CD4-positive, alpha-beta T cell treated with Interleukin-2 at 100 ng/mL for 4 hours (primary cell): ENCODE measurements at places on chromosomes 7 and 10.

- no peak for DNase-seq
Measured at GRCh38 chr7:30563326-30563942, 31.2 kb upstream of the GARS1 start.

DNA sequence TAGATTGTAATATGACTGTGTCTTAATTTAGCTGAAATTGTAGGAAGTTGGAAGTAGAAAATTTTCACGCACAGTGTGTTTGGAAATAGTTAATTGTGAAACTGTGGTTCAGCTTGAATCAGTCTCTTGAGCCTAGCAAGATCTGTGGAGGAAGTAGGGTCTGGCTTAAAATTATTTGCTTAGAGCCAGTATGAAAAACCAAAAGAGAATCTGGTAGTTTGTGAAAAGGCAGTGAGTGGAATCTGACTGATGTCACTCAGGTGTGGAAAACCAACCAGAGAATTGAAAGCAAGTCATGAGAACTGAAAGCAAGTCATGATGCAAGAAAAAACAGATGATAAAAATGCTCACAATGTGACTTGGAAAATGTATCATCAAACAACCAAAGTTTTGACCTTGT is 11.5 kb downstream of the LIPJ start:
- DNase-seq, result no peak

DNA sequence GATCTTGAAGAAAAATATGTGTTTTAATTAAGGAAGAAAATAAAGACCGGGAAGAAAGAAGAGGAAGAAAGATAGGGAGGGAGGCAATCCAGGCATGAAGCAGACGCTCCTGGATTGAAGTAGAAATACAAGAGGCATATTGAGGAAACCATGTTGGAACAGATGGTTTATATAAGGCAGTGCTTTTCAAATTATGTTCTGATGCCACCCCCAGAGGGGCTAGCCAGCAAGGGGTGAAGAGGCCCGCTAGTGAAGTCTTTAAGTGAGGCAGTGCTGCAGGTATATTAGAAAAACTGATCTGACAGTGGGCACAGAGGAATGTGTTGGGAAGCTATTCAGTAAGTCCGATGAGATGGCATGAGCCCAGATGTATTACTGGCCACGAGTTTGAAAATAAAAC is 40.1 kb downstream of the REEP3 start:
- no peak for DNase-seq

- peak; percentile 6 for DNase-seq
Measured at GRCh38 chr7:131327049-131327625, 539 bp upstream of the MKLN1 start.

DNA sequence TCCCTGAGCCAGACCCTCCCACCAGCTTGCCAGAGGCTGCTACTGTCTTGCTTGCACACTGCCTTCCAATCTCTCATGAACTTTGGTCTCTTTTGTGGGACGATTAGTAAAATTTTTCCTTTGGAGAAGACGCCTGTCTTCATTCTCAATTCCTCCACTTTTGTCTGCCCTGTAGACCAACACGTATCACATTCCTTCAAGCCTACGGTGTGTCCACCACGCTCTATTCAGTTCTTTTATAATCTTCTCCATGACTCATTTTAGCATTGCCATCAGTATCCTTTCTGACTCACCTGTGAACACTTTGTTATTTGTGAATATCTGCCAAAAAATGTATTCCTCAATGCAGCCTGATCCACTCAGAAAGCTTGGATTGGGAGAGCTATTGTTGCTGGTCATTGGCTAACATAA is 1.4 kb downstream of the GIMAP5 start:
- peak; percentile 82 for DNase-seq

- no peak for DNase-seq
Measured at GRCh38 chr7:155358066-155358947, 60.6 kb downstream of the INSIG1 start.

DNA sequence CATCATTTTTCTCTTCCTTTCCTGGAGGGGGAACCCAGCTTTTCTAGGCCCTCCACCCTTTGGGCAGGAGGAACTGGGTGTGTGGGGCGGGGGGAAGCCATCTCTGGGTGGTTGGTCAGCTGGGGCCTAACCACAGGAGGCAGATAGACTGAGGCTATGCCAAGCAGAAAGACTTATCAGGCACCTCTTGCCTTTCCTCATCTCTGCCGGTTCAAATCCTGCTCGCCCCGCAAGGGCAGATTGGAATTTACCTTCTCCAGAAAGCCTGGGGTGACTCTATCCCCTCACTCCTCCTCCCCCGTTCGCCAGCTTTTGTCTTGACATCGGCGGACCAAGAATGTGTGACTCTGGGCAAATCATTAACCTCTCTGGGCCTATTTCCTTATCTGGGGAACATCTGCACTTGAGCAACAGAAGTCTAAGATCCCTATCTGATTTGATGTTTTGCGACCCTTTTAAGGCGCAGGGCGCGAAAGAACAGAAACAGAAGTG is 584 bp upstream of the GARS1 start:
- no peak for DNase-seq

- DNase-seq, result no peak
Measured at GRCh38 chr10:112232670-112233069, 49.1 kb upstream of the GPAM start.

DNA sequence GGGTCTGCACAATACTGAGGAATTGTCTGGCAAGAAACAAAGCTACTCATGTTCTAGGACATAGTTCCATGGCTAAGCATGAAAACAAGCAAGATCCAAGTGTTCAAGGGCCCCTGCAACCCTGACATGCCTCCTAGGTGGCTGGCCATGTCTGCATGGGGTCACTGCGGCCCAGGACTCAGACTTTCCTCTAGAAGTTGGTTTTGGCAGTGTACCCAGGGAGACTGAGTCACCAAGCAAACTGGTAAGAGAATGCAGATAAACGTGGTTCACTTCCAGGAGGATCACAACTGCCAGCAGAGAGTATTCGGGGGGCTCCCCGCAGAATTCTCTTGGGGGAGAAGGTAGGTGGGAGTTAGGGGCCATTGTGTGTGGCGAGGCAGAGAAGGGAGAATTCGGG is 7.4 kb upstream of the PFKFB3 start:
- DNase-seq, result no peak

- no peak for DNase-seq
Measured at GRCh38 chr7:107069457-107069856, 25.0 kb downstream of the PRKAR2B start.

GRCh38 chr10:63206997-63207811 is 74.1 kb downstream of the NRBF2 start:
- peak; percentile 28 for DNase-seq

DNA sequence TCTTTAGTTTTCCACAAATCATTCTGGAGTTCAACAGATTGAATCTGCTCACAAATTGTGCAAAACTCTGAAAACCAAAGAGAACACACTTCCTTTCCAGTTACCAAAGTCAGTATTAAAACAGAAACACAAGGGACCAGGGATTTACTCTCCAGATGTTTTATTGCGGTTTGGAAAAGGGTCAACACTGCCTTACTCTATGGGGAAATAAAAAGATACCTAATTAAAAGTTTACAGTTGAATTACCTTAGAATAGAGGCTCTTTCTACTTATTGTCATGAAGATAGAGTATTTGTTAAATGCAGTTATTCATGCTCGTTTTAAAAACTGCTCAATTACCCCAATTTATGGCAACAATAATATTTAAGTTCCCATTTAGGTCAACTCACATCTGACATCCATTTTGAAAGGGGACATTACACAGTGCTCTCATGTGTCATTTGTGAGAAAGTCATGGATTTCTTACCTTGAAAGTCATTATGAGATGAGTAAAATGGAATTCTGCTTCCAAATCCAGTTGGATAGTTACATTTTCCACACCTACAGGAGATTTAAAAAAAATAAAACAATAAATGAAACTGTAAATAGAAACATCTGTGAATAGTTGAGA is 8.4 kb downstream of the LAMB1 start:
- DNase-seq, result no peak

- DNase-seq, result no peak
Measured at GRCh38 chr10:118868589-118868988, 113.8 kb upstream of the CACUL1 start.

DNA sequence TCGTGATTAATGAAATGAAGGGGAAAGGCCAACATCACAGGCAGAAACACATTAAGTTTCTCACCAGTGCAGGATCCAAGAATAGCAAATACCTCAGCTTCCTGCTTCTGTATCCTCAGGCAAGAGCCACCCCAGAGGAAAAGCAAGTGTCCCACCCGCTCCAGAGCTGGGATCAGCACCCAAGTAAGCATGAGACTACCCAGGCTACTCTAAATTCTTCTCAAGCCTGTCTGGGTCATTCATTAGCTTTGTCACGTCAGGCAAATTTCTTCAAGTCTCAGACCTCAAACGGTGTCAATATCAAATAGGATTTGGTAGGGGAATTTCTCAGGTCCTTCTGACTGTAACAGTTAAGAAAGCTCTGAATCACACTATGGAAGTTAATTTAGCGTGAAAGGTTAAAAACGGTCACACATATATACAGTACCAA is 59.0 kb downstream of the GNA12 start:
- no peak for DNase-seq

- no peak for DNase-seq
Measured at GRCh38 chr10:110863361-110863760, 8.4 kb upstream of the PDCD4 start.

GRCh38 chr10:11678074-11678793 is 63.9 kb upstream of the ECHDC3 start:
- no peak for DNase-seq

DNA sequence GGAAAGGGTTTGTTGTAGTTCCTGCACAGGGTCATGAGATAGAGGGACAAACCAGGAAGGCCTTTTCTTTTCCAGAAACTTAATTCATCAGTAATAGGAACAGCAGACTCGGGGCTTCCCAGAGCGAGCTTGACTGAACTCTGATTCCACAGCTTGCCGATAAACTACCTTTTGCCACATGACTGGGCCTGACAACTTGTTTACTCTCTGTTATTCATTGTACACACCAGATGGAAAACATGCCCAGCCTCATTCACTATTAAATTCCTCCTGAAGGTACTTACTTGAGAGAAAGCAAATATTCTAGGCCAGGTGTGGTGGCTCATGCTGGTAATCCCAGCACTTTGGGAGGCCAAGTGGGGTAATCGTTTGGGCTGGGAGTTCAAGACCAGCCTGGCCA is 77.1 kb upstream of the FGFR2 start:
- DNase-seq, result no peak

- no peak for DNase-seq
Measured at GRCh38 chr7:39271402-39271801, 293.7 kb downstream of the POU6F2 start.

- no peak for DNase-seq
Measured at GRCh38 chr7:99290980-99291607, 18.5 kb downstream of the MYH16 start.

DNA sequence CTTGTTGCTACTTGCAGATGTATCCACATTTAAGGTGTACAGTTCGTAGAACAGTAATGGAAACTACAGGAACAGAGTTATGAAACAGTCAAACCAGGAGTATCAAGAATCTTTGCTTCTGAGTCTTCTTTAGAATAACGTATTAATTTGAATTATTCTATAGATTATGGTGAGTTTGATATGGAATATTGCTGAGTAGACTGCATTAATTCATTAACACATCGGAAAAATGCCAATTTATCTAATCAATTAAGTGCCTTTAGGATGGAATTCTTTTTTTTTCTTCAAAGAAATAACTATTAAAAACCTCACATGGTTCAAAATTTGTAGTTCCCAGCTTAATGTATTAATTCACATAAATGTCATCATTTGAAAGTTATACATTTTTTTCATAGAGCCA is 3.8 kb downstream of the TFAM start:
- no peak for DNase-seq

DNA sequence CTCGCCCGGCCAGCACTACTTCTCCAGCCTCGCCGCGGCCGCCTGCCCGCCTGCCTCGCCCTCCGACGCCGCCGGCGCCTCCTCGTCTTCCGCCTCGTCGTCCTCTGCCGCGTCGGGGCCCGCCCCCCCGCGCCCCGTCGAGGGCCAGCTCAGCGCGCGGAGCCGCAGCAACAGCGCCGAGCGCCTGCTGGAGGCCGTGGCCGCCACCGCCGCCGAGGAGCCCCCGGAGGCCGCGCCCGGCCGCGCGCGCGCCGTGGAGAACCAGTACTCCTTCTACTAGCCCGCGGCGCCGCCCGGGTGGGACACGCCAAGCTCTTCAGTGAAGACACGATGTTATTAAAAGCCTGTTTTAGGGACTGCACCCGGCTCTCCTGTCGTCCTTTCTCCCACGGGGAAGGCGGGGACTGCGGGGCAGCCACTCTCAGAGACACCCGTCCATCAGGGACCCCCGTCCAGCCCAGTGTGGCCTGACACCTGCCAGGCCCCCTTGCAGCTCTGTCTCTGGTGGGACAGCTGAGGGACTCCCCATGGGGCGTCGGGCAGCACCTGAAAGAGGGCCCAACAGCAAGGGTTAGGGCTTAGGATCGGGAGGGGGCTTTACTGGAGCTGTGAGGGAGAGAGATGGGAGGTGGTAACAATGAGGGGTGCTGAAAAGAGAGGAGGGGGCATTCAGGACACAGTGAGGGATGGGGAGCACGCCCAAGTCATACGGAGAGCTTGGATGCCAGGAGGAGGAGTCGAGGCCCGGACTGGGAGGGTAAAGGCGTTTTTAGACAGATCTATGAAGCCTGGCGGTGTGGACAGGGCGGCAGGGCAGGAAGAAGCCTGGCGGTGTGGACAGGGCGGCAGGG is 34.7 kb downstream of the SPDYE6 start:
- no peak for DNase-seq

DNA sequence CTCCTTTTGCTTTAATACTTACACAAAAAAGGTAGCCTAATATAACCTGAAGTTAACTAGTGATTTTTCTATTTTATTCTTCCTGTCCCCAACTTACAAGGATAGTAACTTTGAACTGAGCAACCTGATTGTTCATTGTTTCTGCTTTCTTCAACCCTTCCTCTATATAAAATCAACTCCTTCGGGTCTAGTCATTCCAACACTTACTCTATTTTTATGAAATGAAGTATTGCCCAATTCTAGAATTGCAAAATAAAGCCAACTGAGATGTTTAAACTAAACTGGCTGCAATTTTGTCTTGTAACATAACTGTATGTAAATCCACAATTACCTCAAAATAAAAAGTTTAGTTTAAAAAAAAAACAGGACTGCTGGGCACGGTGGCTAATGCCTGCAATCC is 20.3 kb upstream of the DNA2 start:
- no peak for DNase-seq

- no peak for DNase-seq
Measured at GRCh38 chr10:74733612-74734011, 92.8 kb upstream of the KAT6B start.

DNA sequence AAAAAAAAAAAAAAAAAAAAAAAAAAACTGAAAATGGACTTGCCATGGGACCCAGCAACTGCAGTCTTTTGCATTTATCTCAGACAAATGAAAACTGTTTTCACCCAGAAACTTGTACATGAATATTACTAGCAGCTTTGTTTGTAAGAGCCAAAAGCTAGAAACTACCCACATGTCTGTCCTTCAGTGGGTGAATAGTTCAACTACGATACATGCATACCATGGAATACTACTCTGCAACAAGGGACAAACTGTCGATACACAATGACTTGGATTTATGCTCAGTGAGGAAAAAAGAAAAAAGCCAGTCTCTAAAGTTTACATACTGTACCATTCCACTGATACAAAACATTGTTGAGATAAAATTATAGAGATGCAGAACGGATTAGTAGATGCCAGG is 195.6 kb downstream of the KIAA1217 start:
- no peak for DNase-seq

- no peak for DNase-seq
Measured at GRCh38 chr10:13823096-13823708, 236.4 kb downstream of the PRPF18 start.
